ENCODE measurements at places on chromosomes 13 and 19.

DNA sequence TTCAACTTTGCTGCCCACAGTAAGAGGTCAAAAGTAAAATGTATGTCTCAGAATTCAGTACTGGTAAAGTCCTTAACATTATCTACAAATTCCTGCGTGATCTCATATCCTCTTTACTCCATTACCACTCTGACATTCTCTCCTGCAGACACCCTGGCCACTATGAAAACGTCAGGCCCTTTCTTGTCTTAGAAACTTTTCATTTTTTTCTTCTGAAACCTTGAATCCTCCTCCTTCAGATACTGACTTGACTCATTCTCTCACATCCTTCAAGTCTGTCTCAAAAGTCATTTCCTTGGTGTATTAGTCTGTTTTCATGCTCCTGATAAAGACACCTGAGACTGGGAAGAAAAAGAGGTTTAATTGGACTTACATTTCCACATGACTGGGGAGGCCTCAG, 262.3 kb downstream of the POU4F1 start:
- no peak for DNase-seq

- no peak for DNase-seq
These were observed 7.0 kb upstream of the CDC42EP5 start for GRCh38 chr19:54480051-54480450.

- DNase-seq: no peak
These were observed 9.6 kb upstream of the SLITRK6 start for GRCh38 chr13:85808811-85809210.

DNA sequence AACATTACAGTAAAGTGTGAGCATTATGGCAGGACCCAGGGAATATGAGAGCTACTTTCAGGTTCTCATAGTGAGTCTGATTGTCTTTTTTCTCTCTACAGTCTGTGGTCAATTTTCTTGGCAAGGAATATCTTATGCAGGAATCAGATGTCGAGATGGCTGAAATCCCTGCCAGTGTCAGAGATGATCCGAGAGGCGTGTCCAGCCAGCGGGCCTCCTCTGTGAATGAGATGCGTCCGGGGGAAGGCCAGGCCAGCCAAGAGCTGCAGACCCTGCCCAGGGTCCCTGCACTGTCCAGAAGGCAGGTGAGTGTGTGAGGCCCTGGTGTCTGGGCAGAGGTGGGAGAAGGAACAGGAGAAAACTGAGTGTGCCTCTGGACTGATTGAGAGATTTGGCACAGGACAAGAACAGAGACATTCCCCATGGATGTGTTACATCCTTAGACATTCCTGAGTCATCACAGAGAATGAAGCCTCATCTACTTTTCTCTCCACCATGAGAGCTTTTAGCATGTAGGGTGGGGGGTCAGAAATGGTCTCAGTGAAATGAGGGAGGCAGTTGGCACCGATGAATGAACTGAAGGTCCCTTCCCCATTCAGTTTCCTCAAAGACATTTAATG, 27.3 kb upstream of the EDDM13 start:
- DNase-seq: no peak

DNA sequence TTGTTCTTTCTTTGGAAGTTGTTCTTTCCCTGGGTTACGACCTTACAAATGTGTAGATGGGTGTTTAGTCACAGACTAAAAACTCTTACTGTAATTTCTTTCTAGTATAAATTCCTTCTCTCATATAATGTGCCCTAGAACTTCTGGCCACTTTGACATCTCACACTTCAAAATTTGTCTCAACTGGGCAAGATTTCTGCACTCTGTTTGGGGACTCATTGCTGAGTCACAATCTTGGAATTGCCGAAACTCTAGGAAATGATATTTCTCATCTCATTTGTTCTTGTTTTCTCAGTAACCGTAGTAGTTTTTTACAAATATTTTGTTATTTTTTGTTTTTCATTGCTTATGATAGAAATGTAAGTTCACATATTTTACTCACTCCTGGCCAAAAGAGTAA, 2523.2 kb upstream of the PCDH20 start:
- DNase-seq: no peak

GRCh38 chr13:40672765-40673397, 6.4 kb upstream of the FOXO1 start:
- no peak for DNase-seq

Data from right forelimb (tissue), 1 donor.